Vagina (tissue), 2 donors: ENCODE measurements at places on chromosomes 13 and 19.

GRCh38 chr13:45341799-45342500 is 967 bp upstream of the TPT1 start:
- no peak for DNase-seq

GRCh38 chr19:54403054-54403453 is 12.2 kb upstream of the TTYH1 start:
- no peak for DNase-seq

GRCh38 chr19:18204394-18205199 is 755 bp upstream of the RAB3A start:
- DNase-seq: no peak

DNA sequence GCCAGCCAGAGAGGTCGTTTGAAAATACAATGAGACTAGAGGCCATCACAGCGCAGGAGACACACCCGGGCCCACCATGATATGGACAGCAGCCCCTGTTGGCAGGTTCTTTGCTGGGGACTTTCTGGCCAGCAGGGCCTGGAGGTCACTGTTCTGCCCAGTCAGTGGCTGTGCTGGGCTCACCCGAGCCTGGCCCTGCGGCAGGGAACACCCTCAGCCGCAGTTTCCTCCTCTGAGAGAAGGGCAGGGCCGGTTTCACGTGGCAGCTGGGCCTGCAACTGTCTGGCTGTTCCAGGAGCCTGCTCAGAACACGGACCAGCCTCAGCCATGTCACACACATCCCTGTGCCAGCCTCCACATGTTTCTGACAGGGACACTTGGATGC is 39.4 kb downstream of the ADPRHL1 start:
- no peak for DNase-seq

DNA sequence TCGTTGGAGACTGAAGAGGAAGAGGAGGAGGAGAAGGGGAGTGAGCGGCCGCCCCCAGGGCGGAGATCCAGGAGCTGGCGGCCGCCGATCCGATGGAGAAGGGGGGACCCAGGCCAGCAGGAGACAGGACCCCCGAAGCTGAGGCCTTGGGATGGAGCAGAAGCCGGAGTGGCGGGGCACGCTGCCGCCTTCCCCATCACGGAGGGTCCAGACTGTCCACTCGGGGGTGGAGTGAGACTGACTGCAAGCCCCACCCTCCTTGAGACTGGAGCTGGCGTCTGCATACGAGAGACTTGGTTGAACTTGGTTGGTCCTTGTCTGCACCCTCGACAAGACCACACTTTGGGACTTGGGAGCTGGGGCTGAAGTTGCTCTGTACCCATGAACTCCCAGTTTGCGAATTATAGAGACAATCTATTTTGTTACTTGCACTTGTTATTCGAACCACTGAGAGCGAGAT is 1.8 kb downstream of the GADD45B start:
- DNase-seq: no peak

DNA sequence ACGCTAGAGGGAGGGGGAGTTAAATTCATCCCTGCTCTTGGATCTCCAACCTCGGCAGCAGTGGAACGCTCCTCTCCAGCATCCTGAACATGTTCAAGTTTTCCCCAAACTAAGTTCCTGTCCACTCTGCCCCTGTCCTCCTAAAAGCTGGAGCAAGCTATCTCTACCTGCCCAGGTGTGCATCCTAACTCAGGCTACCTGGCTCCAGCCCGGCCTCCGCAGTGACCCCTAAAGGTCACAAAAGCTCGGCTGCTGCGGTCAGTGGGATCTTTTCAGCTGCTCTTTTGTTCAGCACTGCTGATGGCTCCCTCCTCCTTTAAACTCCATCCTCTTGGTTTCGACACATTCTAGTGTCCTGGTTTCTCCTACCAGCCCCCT is 1.4 kb downstream of the DCUN1D2 start:
- DNase-seq: no peak

DNA sequence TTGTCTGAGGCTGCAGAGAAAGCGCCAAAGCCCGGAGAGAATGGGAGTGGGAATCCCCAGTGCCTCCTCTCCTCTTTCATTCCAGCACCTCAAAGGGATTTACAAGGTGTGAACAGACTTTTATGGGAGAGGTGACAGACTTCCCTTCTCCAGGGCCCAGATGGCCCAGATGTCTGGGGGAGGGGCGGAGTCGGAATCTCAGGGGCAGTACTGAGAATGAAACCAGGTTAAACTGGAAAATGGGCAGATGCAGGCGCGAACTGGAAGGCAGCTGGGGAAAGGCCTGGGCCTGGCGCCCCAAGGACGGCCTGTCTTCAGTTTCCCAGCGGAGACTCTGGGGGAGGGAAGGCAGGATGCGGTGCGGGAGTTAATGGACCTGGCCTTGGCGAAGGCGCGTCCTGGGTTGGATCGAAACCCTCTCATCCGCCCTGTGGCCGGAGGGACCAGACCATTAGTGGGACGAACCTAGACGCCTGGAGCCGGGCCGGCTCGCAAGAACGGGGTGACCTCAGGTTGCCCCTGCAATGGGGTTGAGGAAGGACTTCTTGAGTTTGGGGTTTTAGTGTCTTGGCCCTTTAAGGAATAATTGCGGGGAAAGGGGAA is 592 bp upstream of the TRIP10 start:
- no peak for DNase-seq

DNA sequence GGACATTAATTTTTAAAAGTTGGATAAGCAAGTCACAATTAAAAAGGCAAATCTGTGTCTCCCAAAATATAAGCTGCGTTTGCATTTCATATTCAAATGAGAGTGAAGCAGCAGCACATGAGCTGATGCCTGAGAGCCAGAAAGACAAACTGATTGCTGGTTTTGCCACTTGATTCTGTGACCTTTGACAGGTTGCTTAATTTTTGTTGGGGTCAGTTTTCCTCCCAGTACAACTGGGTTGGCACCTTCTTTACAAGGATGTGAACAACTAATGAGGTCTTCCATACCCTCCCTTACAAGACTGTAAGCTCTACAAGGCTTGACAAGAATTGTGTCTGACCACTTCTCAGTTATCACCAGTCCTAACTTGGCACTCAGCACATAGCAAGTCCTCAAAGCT is 8.1 kb upstream of the KLF12 start:
- no peak for DNase-seq

- no peak for DNase-seq
Observed at GRCh38 chr13:54989418-54989817, 1960.8 kb downstream of the OLFM4 start.

DNA sequence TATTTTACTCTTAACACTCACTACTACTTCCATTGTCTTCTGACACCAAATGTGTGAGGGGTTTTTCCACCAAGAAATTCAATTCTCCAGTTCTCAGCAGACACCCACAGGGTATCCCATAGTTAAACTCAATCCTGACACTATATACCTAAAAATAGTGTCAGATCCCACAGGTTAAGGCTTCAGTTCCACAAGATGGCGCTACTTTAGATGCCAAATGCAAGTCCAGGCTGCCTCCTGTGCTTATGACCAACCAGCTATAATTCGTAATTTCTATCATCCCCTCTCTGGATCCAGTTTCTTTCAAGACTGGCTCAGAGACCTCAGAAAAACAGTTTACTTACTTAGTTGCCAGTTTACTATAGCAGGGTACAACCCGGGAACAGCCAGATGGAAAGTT is 1146.2 kb upstream of the SPRY2 start:
- DNase-seq: no peak

- DNase-seq: no peak
Observed at GRCh38 chr13:75907044-75907443, 270.9 kb downstream of the LMO7 start.

DNA sequence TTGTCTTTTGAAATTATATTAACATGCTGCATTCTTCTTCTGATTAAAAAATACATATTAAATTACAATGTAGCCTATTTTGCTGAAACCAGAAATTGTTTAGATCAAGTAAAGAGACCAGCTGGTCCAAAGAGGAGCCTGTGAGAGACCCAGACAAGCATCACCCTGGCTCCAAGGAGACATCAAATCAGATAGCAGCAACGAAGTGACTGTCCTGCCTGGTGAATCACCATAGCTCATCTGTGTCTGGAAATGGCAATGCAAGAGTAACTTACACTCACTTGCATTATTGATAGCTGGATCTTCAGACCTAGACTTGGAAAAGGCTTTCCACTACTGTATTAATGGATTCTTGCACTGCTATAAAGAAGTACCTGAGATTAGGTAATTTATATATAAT is 169.1 kb downstream of the KCTD12 start:
- no peak for DNase-seq

GRCh38 chr13:49527123-49527522 is 31.4 kb downstream of the PHF11 start:
- no peak for DNase-seq

- DNase-seq: no peak
Observed at GRCh38 chr19:47518139-47518538, 3.3 kb upstream of the NAPA start.

GRCh38 chr13:34164582-34164981 is 346.6 kb downstream of the RFC3 start:
- no peak for DNase-seq

DNA sequence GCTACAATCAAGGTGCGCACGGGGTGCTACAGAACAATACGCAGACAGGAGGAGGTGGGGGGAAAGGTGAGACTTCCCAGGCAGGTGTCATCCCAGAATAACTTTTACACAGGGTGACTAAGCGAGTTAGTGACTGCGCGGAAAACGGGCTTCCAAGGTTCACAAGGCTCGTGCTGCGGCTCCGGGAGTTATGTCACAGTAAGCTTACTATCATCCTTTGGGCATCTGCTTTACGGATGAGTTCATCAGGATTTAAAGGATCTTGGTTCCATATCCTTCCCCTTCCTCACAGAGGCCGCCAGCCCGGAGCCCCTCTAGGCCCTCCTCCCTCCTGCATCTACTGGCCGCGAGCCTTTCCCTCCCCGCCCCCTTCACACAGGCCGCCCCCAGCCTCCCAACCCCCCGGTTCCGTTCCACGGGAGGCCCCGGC is 474 bp upstream of the IFT88 start:
- DNase-seq: peak; percentile 90

- DNase-seq: no peak
Observed at GRCh38 chr13:89486065-89486464, 1814.9 kb downstream of the SLITRK5 start.

DNA sequence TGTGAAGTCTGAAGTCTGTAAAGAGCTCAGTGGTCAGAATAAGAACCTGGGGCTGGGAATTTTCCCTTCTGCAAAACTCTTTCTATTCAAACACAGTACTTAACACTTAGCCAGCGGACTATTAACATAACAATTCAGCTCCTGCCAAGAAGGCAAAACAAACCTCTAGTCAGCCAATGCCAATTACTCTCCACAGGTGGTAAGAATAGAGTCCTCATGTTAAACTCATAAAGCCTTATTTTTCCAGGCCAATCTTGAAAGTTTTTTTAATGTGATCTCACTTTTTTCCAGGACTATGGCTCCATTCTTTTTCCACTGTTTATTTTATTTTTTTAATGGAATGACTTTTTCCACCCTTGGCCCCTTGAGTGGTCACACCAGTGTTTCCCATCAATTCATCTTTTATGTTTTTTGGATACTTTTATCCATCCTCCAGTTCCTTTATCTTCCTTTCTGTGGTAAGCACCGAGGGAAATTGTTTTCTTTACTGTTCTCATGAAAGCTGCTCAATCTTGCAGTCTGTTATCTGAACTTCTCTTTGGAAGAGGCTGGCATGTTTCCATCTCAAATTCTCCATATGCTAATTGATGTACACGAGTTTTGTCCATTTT is 217.3 kb downstream of the LHFPL6 start:
- no peak for DNase-seq

DNA sequence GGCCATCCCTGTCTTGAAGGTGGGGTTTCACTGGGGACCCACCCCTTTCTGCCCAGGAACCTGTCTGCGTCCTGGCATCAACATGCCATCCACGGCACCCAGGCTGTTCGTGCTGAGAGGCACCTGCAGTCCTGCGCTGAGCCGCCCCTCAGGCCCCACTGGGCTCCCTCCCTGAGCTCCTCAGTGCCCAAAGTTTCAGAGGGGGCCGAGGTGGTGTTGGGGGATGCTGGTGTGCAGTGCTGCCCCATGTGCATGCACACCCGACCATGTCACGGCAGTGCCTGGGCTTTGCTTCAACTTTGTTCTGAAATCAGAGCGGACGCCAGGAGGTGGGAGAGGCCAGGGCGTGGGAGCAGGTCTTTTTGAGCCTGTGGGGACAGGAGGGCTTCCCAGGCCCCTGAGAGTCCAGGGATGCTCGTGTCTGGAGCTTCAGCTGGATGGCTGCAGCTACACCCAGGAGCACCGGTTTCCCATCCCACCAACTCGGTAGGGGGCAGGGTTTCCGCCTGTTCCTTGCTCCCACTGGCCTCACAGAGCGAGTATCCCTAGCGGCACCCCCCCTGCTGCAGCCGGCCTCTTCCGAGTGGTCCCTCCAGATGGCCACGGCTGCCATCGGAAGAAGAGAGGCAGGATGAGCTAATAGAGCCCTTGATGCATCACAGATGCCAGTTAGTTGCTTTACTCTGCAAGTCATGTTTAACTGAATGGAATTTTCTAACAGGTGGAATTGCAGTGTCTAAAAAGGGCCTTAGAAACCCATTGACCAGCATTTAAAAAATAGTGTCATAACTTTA is 44.0 kb downstream of the WDFY2 start:
- no peak for DNase-seq

- DNase-seq: no peak
Observed at GRCh38 chr19:10691883-10692282, 9.4 kb upstream of the QTRT1 start.
